ENCODE measurements at places on chromosomes 12 and 14.

- no peak for DNase-seq
These were observed 116.5 kb downstream of the TTC6 start for GRCh38 chr14:37711831-37712475.

GRCh38 chr12:113245695-113246477, 24.6 kb downstream of the TPCN1 start:
- peak; percentile 64 for DNase-seq

DNA sequence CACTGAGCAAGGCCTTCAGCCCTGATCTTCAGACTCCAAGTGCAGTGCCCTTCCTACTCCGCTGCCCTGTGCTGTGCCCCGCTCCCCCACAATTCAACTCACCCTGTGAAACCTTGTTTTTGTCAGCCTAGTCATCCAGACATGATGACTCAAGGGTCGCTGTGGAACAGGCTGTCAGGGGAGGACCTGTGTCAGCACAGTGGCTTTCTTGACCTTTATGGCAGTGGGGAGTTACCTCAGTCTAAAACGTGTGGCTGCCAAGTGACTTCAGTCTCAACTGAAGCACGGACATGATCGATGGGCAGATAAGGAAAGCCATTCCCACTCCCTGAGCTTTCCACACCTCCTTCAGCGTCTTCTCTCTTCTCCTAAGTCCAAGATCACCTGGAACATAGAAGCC, 16.3 kb upstream of the FLVCR2 start:
- no peak for DNase-seq

DNA sequence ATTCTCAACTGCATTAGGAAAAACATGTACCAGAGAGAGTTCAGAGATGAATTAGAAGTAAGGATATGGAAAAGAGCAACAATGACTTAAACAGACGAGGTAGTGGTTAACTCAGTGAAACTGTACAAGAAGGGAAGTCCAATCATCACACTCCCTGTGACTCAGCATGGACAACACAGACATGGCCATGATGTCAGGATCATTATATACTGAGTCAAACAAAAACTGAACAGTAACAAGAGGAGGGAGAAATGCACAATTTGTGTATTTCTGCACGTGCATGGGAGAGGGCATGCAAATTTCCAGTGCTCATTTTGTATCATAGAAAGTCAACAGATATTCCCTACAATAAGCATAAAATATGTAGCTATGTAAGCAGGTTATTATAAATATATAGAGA, 1037.8 kb downstream of the BCL11B start:
- no peak for DNase-seq

GRCh38 chr12:118082161-118082560, 21.2 kb upstream of the WSB2 start:
- DNase-seq: no peak

GRCh38 chr12:94172031-94172430, 23.7 kb downstream of the PLXNC1 start:
- DNase-seq: peak; percentile 90

DNA sequence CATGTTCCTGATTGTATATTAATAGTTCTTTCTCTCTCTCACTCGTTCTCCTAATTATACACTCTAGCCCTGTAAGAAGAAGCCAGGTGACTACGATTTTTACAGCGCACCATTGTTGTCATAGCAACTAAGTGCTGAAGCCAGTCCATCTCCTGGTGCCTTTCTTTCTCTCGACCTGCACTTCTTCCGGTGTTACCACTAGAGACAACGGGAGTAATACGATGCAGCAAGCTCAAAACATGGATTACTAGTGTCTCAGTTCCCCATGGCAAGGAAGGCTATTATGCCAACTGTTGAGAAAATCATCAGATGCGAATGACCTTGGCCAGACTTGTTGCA, 40.8 kb upstream of the DCD start:
- no peak for DNase-seq

All from hematopoietic multipotent progenitor cell treated with erythropoietin and hydrocortisone succinate and interleukin-3 and kit ligand, for 6 days (in vitro differentiated cells).